AG04449 (cell line): ENCODE measurements at places on chromosomes 2 and 18.

GRCh38 chr18:731185-731584 is 18.8 kb upstream of the ENOSF1 start:
- DNase-seq: no peak

GRCh38 chr2:15546297-15547098 is 14.6 kb downstream of the NBAS start:
- DNase-seq: no peak

GRCh38 chr18:63445037-63445436 is 22.8 kb upstream of the VPS4B start:
- DNase-seq: no peak

- DNase-seq: no peak
Measured at GRCh38 chr2:134290358-134290757, 36.5 kb downstream of the MGAT5 start.

- no peak for DNase-seq
Measured at GRCh38 chr2:206001912-206002311, 84.1 kb downstream of the INO80D start.

DNA sequence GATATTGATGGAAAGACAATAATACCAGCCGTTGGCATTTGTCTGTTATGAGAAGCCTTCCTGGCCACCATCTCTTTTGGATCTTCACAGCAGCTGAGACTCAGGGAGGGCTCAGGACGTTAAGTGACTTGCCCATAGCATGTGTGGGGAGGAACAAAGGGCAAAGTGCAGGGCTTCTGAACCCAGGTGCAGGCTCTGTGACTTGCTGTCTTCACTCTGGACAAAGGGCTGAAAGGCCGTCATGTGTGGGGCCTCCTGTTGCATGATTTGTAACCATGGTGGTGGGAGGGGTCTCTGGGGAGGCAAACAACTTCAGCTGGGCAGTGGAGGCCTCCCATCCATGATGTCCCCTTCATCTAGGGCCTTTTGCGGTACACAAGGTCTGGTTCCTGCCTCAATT is 65.5 kb upstream of the SIX2 start:
- DNase-seq: no peak

GRCh38 chr2:231290321-231291015 is 92.0 kb downstream of the ARMC9 start:
- DNase-seq: no peak
